ENCODE measurements at places on chromosomes 12 and 14.

GRCh38 chr12:99137124-99137855 lies 492.2 kb downstream of the APAF1 start:
- DNase-seq = no peak

- no peak for DNase-seq
Measured at GRCh38 chr12:106304001-106304421, 1.5 kb downstream of the TCP11L2 start.

GRCh38 chr12:98406378-98406777 lies 109.0 kb upstream of the TMPO start:
- DNase-seq = no peak

DNA sequence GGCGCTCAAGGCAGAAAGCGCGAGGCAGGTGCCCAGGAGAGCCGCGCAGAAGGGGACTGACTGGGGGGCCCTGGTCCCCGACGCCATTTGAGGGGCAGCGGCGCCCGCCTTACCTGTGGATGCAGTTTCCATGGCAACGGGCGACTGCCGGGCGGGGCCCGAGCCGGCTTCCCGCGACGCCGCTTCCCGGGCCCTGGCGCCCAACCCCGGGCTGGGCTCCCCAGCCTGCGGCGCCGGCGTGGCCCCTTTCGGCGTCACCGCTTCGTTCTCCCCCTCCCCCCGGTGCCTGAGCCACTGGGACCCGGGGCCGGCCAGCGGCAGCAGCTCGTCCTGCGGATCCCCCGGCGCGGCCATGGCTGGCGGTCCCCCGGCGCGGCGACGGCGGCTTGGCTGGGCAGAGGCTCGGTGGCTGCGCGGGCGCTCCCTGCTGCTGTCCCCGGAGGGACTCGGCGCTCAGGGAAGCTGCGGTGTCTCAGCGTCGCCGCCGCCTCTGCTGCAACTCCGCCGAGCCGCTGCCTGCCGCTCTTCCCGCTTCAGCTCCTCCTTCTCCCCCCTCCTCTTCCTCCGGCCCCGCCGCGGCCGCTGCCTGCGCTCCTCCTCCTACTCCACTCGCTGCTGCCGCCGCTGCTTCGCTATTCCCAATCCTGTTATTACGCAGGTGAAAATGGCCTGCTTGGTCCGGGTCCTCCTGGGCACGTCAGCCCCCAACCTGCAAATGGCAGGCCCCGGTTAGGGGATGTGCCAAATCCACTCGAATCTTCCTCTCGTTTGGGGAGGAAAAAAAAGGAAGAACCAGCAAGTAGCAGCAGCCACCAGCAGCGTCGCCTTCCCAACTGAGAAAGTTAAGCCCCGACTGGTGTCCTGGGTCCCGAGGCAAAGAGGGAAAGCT lies at the start of gene RTN1:
RTN1 (minus strand) TSS at position 500 of the 889 bp plus-strand sequence; CDS start at position 354, 146 bp downstream.
- DNase-seq = no peak

DNA sequence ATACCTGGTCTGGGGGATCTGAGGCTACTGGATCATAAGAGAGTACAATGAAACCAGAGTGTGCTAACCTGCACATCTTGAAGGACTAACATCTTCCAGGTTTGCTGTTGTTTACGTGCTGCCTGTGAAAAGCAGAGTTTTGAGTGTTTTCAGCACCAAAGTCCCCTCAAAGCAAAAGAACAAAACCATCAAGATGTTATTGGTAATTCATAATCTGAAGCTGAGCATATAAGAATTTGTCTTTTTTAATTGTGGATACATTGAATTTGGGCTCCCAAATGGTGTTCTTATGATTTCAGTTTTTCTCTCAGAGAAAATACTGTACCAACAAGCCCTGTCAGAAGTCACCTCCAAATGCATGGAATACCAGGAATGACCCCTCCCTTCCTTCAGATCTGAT lies 110.2 kb downstream of the BTG1 start:
- DNase-seq = no peak

GRCh38 chr12:94220804-94221203 lies 72.4 kb downstream of the PLXNC1 start:
- no peak for DNase-seq

DNA sequence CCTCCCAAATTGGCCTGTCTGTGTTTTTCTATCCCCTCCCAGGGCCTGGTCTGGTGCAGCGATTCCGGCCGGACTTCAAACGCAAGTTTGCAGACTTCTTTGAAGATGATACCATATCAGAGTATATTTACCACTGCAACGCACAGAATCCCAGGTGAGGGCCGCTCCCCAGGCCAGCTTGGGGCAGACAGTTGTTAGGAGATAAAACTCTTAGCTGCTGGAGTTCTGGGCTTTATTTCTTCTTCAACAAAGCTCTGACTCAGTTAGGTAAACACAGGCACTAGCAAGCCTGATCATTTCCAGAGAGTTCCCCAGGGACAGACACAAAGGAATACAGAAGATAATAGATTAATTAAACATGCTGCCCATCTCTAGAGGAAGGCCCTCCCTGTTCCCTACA lies 8.3 kb downstream of the ABHD4 start:
- DNase-seq = no peak

GRCh38 chr14:34364201-34364600 lies 97.8 kb downstream of the SPTSSA start:
- no peak for DNase-seq

DNA sequence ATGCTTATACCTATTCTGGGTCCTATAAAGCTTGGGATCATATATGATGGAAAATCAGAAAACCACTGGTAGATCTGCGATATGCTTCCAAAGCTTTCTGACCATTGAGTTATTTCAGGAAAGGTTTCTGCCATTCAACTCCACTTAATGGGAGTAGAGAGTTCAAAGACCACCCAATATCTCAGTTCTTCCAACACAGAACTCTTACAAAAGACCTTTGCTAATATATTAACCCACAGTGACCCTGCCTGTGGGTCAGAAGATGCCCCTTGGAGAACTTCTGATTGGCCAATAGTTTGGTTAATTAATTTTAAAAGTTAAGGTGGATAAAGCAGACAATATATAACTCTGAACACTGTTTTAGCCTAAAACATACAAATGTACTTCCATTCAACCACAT lies 213.0 kb downstream of the IPO8 start:
- no peak for DNase-seq

GRCh38 chr12:26846416-26846815 lies 13.4 kb upstream of the ITPR2 start:
- no peak for DNase-seq

DNA sequence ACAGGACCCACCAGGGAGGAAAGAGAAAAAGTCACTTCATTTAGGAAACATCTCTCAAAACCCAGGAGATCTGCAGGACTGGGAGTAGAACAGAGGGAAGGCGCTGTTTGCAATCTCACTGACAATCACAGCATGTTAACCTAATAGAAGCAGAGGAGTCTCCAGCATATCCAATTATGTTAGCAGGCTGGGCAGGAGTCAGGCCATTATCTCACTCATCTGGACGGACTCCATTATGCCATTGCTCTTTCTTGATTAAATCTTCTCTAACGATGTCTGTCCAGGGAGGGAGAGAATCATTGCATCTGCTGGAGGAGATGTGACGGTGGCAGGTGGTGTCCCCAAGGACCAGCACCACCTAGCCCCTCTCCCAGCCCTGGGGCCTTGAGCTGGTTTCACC lies 203.8 kb upstream of the SFSWAP start:
- no peak for DNase-seq

- no peak for DNase-seq
Measured at GRCh38 chr12:109875572-109876131, 4.7 kb downstream of the GLTP start.

Measured in activated CD4-positive, alpha-beta T cell treated with anti-CD3 and anti-CD28 coated beads, Interleukin-2, amount 50 U/mL, for 24 hours (primary cell).